ENCODE measurements at places on chromosomes 12 and 14.

GRCh38 chr14:91138511-91139359, 24.9 kb downstream of the DGLUCY start:
- DNase-seq = peak; percentile 7

DNA sequence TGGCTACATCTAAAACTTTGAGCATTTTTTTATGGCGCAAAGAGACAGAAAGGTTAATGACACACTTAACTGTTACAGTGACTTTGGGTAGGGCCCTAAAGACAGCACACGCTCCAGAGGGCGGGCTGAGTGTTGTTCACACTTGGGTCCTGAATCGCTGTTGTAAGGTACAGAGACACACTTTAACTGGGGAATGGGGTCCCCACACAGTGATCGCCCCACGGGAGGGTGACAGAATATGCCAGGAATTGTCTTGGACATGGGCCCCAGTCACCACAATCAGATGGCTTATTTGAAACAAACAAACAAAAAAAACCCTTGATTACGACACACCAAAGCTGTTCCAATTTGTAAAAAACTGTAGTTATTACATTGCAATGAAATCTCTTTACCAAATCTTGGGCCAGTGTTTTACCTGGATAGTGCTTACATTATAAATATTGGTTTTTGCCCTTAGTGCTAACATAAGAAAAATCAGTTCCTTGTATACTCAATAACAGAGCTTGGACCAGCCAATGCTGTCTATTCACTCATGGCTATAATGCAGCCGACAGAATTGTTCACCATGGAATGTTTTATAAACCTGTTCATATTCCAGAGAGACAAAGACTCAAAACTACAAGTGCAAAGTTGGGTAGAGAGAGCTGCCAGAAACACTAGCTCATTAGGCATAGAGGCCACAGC, 28.3 kb downstream of the KCTD10 start:
- DNase-seq = no peak

DNA sequence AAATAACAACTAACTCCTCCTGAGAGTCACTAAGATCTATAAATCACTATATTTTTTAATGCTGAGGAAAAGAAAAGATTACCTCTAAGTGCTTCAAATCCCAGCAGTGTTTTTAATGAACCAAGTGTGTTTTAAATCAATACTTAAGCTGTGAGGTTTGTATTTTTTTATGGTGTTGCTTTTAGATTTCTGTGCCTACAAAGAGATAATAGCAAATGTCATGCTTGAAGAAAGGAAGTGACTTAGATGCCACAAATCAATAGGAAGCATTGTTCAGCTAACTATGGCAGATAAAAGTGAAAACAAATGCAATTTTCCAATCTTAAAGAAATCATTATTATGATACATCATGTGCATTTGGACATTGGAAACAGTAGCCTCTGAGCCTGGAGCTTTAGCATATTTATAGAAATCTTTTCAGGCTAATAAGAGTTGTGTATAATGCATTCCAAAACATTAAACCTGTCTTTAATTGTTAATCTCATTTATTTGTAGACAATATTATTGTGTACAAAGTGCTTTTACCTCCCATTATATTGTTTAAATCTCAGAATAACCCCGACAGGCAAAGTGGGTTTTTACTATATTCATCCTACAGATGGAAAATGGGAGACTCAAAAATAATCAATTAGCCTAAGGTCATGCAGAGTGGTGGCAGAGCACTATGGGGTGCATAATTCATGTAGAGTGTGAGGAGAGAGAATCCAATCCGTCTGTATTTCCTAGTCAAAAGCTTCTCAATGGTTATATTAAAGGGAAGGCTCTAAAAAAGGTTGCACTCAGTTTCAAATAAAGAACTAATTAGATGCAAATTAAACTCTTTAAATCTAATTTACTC, 486.2 kb downstream of the NAV3 start:
- DNase-seq = no peak

- DNase-seq = no peak
These were observed 41.1 kb upstream of the TSPAN9 start for GRCh38 chr12:3035815-3036702.

GRCh38 chr12:13539051-13539450, 342.5 kb downstream of the EMP1 start:
- DNase-seq = no peak
